ENCODE measurements at places on chromosomes 16 and 17. TPM values are rescaled to one million over a fixed set of nuclear protein-coding genes. Genes with fewer than 3 reads are reported as not detected.

SPN gene
- polyA plus RNA-seq: 0.09 TPM

ABCA3 gene
- 30.7 TPM for polyA plus RNA-seq

ZNF48 gene
- 42.3 TPM for polyA plus RNA-seq

KRT15 gene
- polyA plus RNA-seq: not detected

CARD14 gene
- 0.12 TPM for polyA plus RNA-seq

KRTAP17-1 gene
- not detected for polyA plus RNA-seq

EFCAB13 gene
- polyA plus RNA-seq: 4.3 TPM

MEIOC gene
- not detected for polyA plus RNA-seq

HOXB1 gene
- polyA plus RNA-seq: not detected

HNF1B gene
- polyA plus RNA-seq: not detected

KRTAP9-8 gene
- not detected for polyA plus RNA-seq

LLGL2 gene
- polyA plus RNA-seq: 4.2 TPM

All from neural cell (in vitro differentiated cells).